Activated T-cell treated with anti-CD3 and anti-CD28 coated beads for 24 hours (primary cell): ENCODE measurements at places on chromosomes 7 and 10.

GRCh38 chr7:38398725-38399321 lies 125.4 kb upstream of the TARP start:
- peak; percentile 23 for DNase-seq

GRCh38 chr7:14626076-14626475 lies 276.5 kb downstream of the DGKB start:
- DNase-seq, result no peak

GRCh38 chr7:139482662-139483466 lies 609 bp downstream of the KLRG2 start:
- no peak for DNase-seq

GRCh38 chr7:27156508-27156898 lies at the start of gene HOXA7:
TSS of gene HOXA7 (minus strand) at chr7:27156675. CDS start at chr7:27156545, 130 bp downstream.
- DNase-seq, result no peak

- DNase-seq, result no peak
Measured at GRCh38 chr10:19728964-19729363, 87.3 kb upstream of the PLXDC2 start.

DNA sequence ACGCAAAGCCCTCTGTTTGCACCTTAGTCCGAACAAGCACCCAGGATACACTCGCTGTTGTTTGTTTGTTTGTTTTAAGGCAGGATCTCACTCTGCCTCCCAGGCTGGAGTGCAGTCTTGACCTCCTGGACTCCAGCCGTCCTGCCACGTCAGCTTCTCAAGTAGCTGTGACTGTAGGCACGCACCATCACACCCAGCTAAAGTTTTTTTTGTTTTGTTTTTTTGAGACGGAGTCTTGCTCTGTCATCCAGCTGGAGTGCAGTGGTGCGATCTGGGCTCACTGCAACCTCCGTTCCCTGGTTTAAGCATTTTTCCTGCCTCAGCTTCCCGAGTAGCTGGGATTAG lies 76.8 kb downstream of the CTBP2 start:
- no peak for DNase-seq

GRCh38 chr7:136063326-136063666 lies 86.1 kb upstream of the MTPN start:
- DNase-seq, result no peak

GRCh38 chr7:17456541-17456940 lies 158.1 kb downstream of the AHR start:
- DNase-seq, result no peak
